ENCODE measurements at places on chromosomes 11 and 22. TPM values are rescaled to one million over a fixed set of nuclear protein-coding genes. Genes with fewer than 3 reads are reported as not detected.

GRCh38 chr22:50112151-50113118 is 22.6 kb downstream of the MOV10L1 start:
- peaks cover 8% of the 10 kb centered on the region for H3K27me3 ChIP-seq
- no peaks in the 10 kb centered on the region for H3K4me1 ChIP-seq
- H3K27ac ChIP-seq: no peak overlapping the region
- DNase-seq: no peak
- H3K4me3 ChIP-seq: no peak overlapping the region

Gene OR6A2
- total RNA-seq: not detected

DNA sequence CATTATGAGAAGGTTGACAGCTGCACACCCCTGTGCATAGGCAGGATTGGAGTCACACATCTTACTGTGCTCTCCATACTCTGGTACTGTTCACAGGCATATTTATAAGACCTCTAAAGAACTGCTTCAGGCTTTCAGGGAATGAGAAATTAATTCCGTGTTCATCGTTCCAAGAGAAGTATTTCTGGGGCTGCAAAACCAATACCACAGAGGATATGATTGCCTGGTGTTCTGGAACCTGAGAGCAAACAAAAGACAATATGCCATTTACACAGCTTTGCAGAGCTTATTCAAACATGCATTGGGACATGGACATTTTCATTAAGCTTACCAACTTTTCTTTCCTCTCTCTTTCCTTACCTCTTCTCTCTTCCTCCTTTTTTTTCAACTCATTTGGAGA is 388.7 kb downstream of the NTM start:
- no peak overlapping the region for H3K27ac ChIP-seq
- no peak for DNase-seq
- H3K36me3 ChIP-seq: no peaks in the 10 kb centered on the region
- no peaks in the 10 kb centered on the region for H3K4me1 ChIP-seq
- H3K27me3 ChIP-seq: no peaks in the 10 kb centered on the region

GRCh38 chr11:83511646-83512045 is 225.5 kb upstream of the CCDC90B start:
- H3K36me3 ChIP-seq: no peaks in the 10 kb centered on the region
- no peaks in the 10 kb centered on the region for H3K4me1 ChIP-seq
- H3K27ac ChIP-seq: no peak overlapping the region
- no peak overlapping the region for H3K4me3 ChIP-seq

Gene GP1BB
- total RNA-seq: 0.28 TPM

- peak overlapping the region; percentile 94 for H3K27ac ChIP-seq
- peak overlapping the region; percentile 74 for H3K4me3 ChIP-seq
- H3K27me3 ChIP-seq: no peaks in the 10 kb centered on the region
Observed at GRCh38 chr22:50526108-50526833, 873 bp upstream of the SCO2 start.

DNA sequence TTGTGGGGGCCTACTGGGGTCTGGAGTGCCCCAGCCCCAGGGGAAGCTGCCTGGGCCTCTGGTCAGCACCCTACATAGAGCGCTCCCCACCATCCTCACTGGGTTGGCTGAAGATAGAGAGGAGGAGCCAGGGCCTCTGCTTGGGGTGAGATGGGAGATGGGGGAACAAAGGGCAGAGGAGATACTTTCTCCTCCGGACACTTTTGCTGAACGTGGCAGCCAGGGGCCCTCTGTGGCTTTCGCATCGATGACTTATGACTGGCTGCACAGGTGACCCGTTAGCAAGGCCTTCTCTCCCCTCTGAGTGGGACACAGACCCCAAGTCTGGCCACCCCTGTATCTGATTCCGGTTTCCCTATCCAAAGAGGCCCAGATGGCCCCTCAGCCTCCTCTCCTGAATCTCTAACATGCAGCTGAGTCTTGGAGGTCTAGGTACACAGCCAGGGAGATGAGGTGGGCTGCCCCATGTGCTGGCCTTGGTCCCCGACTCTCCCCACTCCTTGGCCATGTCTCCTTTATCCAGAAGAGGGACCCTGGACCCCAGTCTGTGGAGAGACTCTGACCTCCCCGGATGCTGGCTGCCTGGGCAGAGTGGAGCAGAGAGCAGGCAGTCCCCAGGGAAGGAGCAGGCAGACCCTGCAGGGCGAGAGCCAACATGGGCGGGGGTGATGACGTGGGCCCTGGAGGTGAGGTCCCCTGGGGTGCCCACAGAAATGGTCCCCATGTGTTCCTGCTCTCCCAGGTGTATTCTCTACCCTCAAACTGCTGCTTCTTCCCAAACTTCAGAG is 59.3 kb upstream of the NECTIN1 start:
- H3K4me1 ChIP-seq: peaks cover 13% of the 10 kb centered on the region
- no peak overlapping the region for H3K4me3 ChIP-seq
- no peaks in the 10 kb centered on the region for H3K36me3 ChIP-seq
- no peak for DNase-seq

DNA sequence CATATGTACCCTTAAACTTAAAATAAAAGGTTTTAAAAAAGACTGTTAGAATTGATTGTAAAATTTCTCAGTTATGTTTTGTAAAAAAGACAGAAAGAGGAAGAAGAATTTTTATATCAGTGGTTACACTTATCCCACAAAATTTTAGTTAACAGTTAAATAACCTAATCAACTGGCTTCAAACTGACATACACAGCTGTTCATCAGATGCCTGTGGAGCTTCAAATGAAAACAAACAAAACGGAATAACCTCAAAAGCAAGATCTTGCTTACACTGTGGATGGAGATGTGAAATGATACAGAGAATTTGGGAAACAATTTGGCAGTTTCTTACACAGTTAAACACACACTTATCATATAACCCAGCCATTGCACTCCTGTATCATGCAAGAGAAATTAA is 521.0 kb downstream of the ETS1 start:
- H3K4me3 ChIP-seq: no peak overlapping the region
- H3K4me1 ChIP-seq: no peaks in the 10 kb centered on the region
- no peak overlapping the region for H3K27ac ChIP-seq
- H3K36me3 ChIP-seq: no peaks in the 10 kb centered on the region
- DNase-seq: no peak

Gene OR52B2
- not detected for total RNA-seq

- no peaks in the 10 kb centered on the region for H3K4me1 ChIP-seq
- no peak overlapping the region for H3K27ac ChIP-seq
- H3K4me3 ChIP-seq: no peak overlapping the region
- no peaks in the 10 kb centered on the region for H3K27me3 ChIP-seq
- H3K36me3 ChIP-seq: no peaks in the 10 kb centered on the region
Observed at GRCh38 chr11:86644291-86644690, 28.1 kb downstream of the ME3 start.

Gene ZNF280B
- 1.1 TPM for total RNA-seq

Gene TENM4
- 0.03 TPM for total RNA-seq

Data from GM12878 (cell line).